Sigmoid colon (tissue), 7 donors: ENCODE measurements at places on chromosomes 13 and 19. TPM values are rescaled to one million over a fixed set of nuclear protein-coding genes. Genes with fewer than 3 reads are reported as not detected.

SOHLH2 gene
- not detected for total RNA-seq

LIG1 gene
- 7.4 TPM for total RNA-seq

VSTM2B gene
- total RNA-seq, result 0.41 TPM

ZNF525 gene
- 8.3 TPM for total RNA-seq

OR10H1 gene
- total RNA-seq, result not detected

PLK5 gene
- total RNA-seq, result 0.36 TPM

ZNF606 gene
- 22.5 TPM for total RNA-seq

SHISA7 gene
- total RNA-seq, result 0.41 TPM

OR7D2 gene
- total RNA-seq, result not detected

RANBP3 gene
- total RNA-seq, result 63.1 TPM

SLC27A5 gene
- 4.2 TPM for total RNA-seq

ZNF534 gene
- not detected for total RNA-seq

CNN1 gene
- 2,377 TPM for total RNA-seq

AKAP11 gene
- total RNA-seq, result 38.1 TPM

CCDC106 gene
- total RNA-seq, result 16.6 TPM

PRTN3 gene
- not detected for total RNA-seq

LRRC25 gene
- 13.3 TPM for total RNA-seq

THAP8 gene
- 23.9 TPM for total RNA-seq

RXFP2 gene
- total RNA-seq, result not detected

ECSIT gene
- 93.5 TPM for total RNA-seq

PEX11G gene
- 4.8 TPM for total RNA-seq

SHISA2 gene
- 0.36 TPM for total RNA-seq

ZNF324B gene
- 6.5 TPM for total RNA-seq

ZNF471 gene
- total RNA-seq, result 11.4 TPM

SLITRK1 gene
- total RNA-seq, result not detected

SULT2B1 gene
- total RNA-seq, result not detected

FXYD1 gene
- total RNA-seq, result 39.1 TPM

CD70 gene
- total RNA-seq, result not detected
